ENCODE measurements at places on chromosomes 7 and 10.
A peak's percentile ranks its signal among the peaks of the same experiment; 100 is the strongest.

GRCh38 chr10:86363184-86363832 is 3.3 kb downstream of the GRID1 start:
- DNase-seq: no peak

GRCh38 chr10:131354380-131354779 is 42.9 kb upstream of the TCERG1L start:
- DNase-seq: no peak

- peak; percentile 67 for DNase-seq
Measured at GRCh38 chr7:26090927-26091519, 61.0 kb upstream of the NFE2L3 start.

- DNase-seq: no peak
Measured at GRCh38 chr7:45921699-45922519, 837 bp upstream of the IGFBP3 start.

- DNase-seq: no peak
Measured at GRCh38 chr7:33050535-33051318, 11.8 kb downstream of the NT5C3A start.

- no peak for DNase-seq
Measured at GRCh38 chr7:36025190-36025589, 127.9 kb upstream of the EEPD1 start.

- no peak for DNase-seq
Measured at GRCh38 chr10:75115137-75115536, 3.7 kb downstream of the SAMD8 start.

DNA sequence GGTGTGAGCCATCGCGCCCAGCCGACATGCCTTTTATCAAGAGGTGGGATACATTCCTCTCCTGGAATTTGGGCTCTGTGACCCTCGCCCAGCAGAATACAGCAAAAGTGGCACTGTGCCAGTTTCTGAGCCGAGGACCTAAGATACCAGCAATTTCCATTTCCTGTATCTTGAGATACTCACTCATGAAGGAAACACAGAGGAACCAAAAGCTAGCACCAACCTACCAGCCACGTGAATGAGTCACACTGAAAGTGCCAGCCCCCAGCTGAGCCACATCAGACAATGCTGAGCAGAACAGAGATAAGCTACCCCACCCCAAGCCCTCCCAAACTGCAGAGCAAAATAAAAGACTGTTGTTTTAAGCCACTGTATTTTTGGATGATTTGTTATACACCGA is 56.3 kb downstream of the CACUL1 start:
- no peak for DNase-seq

DNA sequence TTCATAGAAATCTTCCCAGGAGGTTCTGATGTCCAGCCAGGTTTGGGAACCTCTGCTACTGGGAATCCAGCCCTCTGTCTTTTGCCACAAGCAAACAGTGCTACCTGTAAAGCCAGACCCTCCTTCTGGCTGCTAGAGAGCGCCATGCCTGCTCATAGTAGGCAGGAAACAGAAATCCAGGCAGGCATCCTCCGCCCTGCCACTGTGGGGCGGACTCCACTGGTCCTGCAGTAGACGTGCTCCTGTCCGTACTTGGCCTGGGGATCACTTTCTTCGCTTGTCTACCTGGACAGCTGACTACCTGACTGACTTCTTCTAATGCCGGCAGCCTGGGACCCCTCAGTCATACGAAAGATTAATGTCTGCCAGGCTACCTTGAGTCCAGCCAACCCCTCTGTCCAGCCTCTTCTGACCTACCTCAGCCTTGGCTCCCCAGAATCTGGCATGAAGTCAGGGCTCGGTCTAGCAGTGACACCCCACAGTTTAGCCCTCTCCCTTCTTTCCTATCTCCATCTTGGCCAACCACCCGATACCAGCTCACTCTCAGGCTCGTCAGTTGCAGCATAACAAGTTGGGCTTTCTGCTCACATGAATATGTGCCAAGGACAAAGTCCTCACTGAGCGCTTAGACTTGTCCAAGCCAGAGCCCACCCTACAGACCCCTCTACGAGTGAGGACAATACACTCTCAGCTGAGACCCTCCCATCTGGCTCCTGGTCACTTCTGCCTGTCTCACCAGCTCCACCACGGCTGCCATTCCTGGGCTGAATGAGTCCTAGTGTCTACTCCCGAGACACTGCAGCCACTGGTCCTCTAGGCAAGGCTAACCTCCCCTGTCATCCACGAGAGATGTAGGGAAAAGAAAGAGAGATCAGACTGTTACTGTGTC is 43.9 kb upstream of the OPALIN start:
- DNase-seq: no peak

DNA sequence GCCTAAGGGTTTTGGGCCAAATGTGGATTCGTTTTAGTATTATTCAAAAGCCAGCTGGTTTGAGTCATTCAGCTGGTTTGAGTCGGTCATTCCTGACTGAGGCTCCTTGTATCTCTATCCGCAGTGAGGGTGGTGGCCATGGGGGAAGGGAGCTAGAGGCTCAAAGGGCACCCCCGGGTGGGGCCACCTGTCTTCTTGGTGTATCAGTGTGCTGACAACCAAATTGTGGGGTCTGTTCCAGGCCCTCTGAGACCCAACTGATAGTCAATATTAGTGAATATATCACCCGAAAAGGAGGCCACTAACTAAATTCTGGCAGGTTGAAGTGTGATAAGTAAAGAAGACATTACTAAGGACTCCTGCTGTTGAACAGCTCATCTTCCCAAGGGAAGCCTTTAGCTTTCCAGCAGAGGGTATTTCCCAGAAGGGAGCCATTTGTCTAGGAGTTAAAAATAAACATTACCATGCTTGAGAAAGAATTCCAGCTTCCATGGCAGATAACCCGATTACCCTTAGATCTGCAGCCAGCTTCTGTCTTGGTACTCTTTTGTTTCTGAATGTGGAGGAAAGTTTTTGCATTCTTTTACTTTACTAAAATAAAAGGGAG is 29.9 kb upstream of the DDX50 start:
- DNase-seq: no peak

- DNase-seq: no peak
Measured at GRCh38 chr10:78316451-78316931, 282.8 kb downstream of the RPS24 start.

GRCh38 chr7:127359011-127359410 is 33.5 kb downstream of the ZNF800 start:
- no peak for DNase-seq

- DNase-seq: no peak
Measured at GRCh38 chr10:68955355-68955831, 577 bp upstream of the DDX21 start.

DNA sequence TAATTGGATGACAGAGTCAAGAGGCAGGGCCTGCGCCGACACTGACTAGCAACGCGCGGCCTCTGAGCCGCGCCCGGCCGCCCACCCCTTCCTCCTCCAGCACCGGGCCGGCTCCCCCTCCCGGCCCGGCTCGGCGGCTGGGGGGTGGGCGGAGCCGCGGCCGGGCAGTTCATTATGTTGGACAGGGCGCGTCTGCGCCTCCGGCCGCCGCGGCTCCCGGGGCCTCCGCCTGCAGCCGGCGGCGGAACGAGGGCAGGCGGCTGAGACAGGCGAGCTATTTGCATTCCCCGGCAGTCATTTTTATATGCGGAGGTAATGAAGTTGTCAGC is 106.7 kb downstream of the SNX10 start:
- DNase-seq: no peak

- DNase-seq: no peak
Measured at GRCh38 chr10:84208023-84208422, 13.7 kb downstream of the CDHR1 start.

DNA sequence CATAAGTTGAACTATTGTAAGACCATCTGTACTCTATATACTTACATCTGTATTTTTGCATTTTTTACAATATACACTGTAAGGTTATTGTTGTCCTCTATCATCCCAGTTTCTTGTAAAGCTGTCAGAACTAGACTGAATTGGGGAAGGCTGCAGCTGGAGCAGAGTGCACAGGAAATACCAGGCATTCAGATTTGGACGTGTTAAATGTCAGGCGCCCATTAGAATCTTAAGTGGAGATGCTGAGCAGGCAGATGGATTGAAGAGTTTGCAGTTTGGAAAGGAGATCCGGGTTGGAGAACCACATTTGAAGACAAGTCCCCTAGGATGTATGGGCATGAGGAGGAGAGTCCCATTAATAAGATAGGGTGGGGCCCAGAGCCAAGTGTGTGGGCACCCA is 40.4 kb downstream of the MTURN start:
- DNase-seq: peak; percentile 37

DNA sequence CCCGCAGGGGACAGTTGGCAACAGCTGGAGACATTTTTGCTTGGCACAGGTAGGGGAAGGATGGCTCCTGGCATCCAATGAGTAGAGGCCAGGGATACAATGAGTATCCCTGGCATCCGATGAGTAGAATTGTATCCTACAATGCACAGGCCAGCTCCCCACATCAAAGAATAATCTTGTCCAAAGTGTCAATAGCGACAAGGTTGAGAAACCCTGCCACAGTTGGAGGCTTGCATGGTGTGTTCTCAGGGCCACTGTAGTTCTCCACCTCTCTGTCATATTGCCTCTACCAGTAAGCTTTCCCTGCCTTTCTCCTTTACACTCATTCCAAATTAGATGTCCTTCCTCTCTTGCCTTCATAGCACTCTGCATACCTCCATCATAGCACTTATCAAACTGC is 60.7 kb downstream of the ZNF92 start:
- DNase-seq: no peak

DNA sequence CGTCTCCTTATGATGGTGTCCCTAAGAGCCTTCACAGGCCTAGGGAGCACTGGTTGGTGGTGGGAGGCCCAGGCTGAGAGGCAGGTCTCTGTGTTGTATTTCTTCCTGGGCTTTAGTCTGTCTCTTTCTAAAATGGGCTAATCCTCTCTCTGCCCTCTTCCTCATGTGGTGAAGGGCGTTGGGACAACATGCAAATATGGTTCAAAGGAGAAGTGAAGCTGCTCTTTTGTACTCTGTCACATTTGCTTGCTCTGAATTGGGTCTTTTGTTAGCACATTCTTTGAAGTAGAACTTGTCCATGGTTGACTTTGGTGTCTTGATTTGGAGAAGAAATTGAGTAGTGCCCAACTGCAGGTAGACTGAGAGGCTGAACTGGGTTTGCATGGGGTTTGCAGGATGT is 814 bp downstream of the HK1 start:
- no peak for DNase-seq

DNA sequence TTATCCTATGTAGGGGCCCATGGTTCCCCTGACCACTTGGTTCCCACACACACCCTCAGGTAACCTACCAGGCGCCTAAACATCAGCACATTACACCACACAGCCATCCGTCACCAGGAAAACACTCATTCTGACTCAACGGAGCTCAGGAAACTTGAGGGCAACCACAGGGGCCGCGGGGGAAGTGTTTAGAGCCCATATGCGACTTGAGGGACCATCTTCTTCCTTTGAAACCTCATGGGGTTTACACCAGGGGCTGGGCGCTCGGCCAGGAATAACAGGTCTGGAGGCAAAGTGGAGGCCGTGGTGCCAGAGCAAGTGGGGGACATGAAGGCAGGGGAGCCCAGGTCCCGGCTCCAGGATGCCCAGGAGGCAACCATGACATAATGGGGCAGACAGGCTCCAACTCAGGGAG is 1.5 kb downstream of the STX1A start:
- no peak for DNase-seq

- DNase-seq: no peak
Measured at GRCh38 chr7:102287111-102287980, 678 bp downstream of the SH2B2 start.

DNA sequence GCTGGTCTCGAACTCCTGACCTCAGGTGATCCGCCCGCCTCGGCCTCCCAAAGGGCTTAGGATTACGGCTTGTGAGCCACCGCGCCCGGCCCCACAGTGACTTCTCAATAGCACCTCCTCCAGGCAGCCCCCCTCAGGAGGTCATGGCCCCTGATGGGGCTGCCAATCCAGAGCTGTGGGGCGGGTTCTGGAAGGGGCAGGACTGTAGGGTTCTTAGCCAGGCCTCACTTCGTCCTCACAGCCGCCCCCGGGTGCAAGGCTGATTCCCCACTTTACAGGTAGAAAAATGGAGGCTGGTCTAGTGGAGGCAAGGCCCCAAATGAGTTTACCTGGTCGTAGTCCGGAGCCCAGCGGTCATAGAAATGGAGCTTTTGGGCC is 638 bp downstream of the METTL27 start:
- no peak for DNase-seq

GRCh38 chr7:54839575-54840213 is 80.7 kb upstream of the SEC61G start:
- no peak for DNase-seq

GRCh38 chr10:110636932-110637557 is 7.1 kb upstream of the RBM20 start:
- no peak for DNase-seq

GRCh38 chr7:143271240-143271639 is 8.0 kb downstream of the GSTK1 start:
- no peak for DNase-seq

DNA sequence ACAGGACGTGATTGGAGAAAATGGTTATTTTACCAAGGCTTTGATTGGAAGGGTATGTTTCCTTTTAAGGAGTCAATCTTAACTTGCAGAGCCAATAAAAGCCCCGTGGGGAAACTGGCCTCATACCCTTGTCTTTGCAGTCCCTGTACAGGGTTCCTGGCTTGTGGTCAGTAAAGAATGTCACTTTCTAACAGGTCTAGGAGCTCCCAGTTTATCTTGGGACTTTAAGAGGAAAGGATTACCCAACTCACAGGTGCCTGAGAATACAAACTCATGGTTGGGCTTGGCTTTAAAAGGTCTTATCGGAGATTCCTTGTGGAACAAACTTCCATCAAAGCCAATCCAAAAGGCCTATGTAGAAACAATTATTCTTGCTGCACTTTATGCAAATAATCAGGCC is 221.8 kb downstream of the PHF14 start:
- DNase-seq: no peak

GRCh38 chr10:62613424-62613823 is 191.1 kb upstream of the ADO start:
- DNase-seq: no peak

- DNase-seq: no peak
Measured at GRCh38 chr7:85520175-85520574, 333.3 kb upstream of the SEMA3D start.

GRCh38 chr10:72253578-72253977 is 20.1 kb upstream of the DDIT4 start:
- DNase-seq: no peak

GRCh38 chr7:37709631-37710509 is 26.3 kb downstream of the GPR141 start:
- DNase-seq: no peak

- DNase-seq: no peak
Measured at GRCh38 chr10:4107285-4107851, 322.4 kb upstream of the KLF6 start.

DNA sequence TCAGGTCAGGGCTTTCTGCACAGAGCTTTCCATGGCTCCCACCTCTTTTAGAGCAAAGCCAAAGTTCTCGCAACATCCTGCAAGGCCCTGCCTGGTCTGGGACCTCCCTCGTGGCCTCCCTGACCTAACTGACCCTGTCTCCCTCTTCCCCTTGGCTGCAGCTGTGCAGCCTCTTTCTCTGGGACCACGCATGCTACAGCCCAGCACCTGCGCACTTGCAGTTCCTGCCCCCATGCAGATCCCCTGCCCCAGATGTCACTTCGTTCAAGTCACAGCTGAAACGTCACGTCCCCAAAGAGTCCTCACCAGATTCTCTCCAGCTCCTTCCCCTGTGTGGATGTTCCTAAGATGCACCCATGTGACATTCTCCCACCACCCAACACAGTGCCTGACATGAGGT is 61.2 kb upstream of the ZNF716 start:
- DNase-seq: no peak

- DNase-seq: no peak
Measured at GRCh38 chr10:97791824-97792721, 20.3 kb upstream of the SFRP5 start.
